SW480 (cell line): ENCODE measurements at places on chromosomes 1 and 21.

DNA sequence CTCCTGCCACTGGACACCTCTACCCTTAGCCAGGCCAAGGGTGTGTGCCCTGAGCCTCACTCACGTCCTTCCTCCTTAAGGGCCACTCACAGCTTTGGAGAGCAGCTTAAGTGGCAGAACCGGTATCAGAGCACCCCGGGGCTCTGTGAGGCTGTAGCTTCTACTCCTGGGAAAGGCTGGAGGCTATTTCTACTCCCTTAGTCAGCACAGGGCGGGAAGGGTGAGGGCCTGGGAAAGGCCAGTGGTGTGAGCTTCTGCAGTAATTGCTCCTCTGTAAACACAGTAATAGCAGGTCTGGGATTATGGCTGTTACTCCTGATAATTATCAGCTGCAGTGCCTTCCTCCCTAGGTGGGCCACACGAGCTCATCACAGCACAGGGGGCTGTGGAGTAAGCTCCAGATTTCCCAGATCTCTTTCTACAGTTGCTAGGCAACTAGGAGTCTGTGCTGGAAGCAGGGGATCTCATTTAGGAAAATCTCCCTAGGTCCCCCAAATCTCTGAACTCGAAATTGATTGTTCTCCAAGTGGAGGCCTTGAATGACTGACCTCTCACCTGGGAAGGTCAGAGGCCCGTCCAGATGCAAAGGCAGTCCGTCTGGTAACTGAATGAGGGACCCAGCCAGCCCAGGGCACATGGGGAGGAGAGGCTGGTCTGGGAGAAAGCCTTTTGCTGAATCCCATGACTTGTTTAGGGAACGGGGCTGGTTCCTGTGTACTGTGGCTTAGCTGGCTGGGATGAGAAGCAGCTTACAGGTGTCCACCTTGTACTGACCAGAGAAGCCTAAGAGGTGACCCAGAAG lies 29.3 kb downstream of the IER5 start:
- DNase-seq, result no peak

DNA sequence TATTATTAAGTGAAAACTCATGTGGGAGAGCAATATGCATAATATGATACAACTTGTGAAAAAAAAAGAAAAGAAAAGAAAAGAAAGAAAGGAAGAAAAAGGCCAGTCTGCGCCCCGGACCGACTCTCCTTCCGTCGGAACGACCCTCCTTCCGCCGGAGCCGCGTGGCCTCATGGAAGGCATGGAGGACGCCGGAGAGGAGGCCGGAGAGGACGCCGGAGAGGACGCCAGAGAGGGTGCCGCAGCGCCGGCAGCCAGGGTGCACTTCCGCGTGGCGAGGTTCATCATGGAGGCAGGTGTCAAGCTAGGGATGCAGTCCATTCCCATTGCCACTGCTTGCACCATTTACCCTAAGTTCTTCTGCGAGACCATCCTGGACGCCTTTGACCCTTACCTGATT lies 185.9 kb downstream of the NR5A2 start:
- DNase-seq, result no peak

GRCh38 chr1:208351838-208352237 lies 107.7 kb upstream of the PLXNA2 start:
- no peak for DNase-seq

- no peak for DNase-seq
Measured at GRCh38 chr21:25458484-25458883, 148.8 kb downstream of the MRPL39 start.

GRCh38 chr1:7707527-7707926 lies 63.6 kb upstream of the VAMP3 start:
- DNase-seq, result peak; percentile 25

DNA sequence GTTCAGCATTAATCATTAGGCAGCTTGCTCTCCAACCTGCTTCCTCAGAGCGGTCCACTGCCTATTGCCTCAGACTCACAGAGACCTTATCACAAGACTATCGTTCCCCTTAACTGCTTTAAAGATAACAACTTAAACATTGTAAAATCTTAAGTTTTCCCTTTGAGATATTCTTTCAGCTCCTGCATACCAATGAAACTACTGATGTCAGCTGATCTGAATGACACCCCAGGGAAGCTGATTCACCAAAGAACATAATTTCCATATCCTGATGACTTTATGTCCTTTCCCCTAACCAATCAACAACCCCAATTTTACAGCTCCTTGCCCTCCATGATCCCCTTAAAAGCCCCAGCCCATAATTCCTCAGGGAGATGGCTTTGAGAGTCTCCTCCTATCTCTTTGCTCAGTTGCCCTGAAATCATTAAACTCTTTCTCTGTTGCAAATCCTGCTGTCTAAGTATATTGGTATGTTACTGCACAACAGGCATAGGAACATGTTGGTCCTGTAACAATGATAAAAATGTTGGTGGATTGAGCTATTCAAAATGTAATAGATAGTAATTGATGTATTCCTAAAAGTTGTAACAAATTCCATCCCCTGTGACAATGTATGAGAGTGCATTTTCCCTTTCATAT lies 621.4 kb upstream of the RGS18 start:
- DNase-seq, result no peak

GRCh38 chr1:229075217-229075616 lies 195.7 kb upstream of the RAB4A start:
- DNase-seq, result peak; percentile 32

DNA sequence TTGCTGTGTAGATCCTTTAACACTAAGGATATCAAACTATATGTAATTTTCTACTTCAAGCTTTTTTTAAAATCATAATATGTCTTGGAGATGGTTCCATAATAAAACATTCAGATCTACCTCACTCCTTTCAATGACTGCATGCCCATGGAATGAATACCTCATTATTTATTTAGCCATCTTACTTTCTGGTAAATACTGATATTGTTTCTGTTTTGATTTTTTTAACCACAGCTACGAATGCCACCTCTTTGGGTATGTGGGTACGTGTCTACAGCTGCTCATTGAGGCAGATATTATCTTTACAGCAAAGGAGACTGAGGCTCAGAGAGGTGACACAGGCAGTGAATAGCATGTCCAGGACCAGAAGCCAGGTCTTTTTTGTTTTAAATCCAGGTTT lies 215.7 kb downstream of the ST6GALNAC3 start:
- no peak for DNase-seq

DNA sequence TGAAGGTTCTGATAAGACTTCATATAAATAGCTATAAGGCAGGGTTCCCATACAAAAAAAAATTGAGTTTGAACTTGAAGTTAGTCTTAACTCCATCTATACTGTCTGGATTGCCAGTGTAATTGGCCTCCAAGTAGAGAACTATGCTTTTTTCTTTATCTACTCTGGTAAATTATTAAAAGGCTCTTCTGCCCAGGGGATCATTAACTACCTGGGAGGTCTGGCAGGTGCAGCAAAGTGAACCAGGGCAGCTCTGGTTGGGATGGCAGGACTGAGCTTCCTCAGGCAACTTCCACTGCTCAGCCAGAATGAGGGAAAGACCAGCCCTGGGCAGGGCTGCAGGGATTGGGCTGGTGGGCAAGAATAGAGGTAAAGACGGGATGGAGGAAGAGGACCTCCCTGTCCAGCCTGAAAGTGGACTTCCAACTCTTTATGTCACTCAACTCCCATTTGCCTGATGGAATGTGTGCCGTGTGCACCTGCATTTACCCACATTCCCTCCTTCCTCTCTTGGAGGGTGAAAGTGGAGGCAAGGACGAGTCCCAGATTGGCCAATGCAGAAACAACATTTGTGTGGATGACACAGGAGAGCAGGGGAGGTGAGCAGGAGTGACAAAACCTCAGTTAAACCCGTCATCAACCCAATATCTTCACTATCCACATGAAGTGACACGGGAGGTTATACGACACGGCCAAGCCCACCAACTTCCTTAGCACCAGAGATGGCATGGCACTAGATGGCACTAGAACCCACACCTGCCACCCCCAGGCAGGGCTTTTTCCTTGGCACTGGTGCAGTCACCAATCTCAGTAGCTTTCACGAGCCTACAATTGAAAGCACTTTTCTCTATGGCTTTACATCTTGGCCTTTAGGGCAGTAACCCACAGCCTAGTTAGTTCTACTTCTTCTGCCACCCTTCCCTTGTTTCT lies 25.2 kb downstream of the CCN1 start:
- DNase-seq, result peak; percentile 34

- peak; percentile 20 for DNase-seq
Measured at GRCh38 chr21:24895885-24896734, 711.2 kb downstream of the MRPL39 start.

DNA sequence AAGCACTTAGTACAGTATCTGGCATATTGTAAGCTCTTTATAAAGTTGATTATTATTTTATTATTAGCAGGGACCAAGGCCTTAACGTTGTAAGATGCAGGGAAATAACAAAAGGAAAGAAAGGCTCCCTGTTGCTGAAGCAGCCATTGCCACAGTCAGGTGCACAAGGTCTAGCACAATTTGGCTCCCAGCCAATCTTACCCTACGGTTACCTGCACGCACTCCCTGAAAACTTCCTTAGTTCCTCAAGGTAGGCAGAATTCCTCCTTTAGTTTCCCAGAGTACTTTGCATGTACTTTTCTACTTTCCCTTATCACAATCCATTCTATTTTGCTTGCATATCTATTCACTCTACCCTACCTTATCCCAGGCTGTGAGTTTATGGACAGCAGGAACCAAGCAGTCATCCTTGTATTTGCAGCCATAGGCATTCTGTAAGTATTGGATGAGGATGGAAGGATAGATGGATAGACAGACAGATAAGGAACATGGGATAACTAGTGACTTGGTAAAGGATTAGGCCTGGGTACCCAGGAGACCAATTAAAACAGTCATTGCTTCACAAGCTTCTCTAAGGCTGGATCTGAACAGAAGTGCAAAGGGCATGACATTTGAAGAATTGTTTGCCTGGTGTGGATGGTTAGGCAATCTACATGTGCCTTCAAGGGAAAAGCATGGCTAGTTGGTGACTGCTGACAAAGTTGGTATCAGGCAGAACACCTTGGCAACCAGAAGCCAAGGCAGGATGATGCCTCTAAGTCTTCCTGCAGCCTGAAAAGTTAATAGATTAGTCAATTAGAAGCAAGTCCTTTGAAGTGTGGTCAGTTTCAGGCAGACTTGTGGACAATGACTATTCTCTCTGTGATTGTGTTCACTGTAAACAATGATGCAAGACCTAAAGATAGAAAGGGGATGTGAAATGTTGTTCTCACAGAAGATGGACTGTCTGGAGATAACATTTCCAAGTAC lies 20.8 kb upstream of the JAK1 start:
- DNase-seq, result no peak

GRCh38 chr1:8437347-8437746 lies 119.4 kb downstream of the SLC45A1 start:
- no peak for DNase-seq

DNA sequence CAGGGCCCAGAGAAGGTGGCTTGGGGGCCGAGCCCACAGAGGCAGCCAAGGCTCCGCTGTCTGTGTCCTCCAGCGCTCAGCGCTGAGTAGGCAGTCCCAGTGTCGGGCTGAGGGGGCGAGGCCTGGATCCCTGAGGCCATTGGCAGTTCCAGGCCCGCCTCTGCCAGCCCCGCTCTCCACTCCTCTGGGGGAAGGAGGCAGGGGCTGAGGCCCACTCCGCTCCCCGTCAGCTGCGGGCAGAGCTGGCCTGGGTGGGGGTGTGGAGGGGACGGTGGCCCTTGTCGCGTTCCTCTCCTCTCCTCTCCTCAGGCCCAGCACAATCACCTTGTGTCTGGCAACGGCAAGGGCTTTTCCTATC lies 132.8 kb downstream of the CASZ1 start:
- DNase-seq, result no peak

GRCh38 chr1:81717230-81717629 lies 83.5 kb upstream of the ADGRL2 start:
- no peak for DNase-seq

GRCh38 chr1:31798433-31799195 lies 17.2 kb downstream of the SPOCD1 start:
- peak; percentile 31 for DNase-seq

- DNase-seq, result peak; percentile 39
Measured at GRCh38 chr1:64039390-64039926, 164.0 kb upstream of the UBE2U start.

GRCh38 chr1:224387943-224388342 lies 31.3 kb downstream of the CNIH4 start:
- DNase-seq, result no peak

DNA sequence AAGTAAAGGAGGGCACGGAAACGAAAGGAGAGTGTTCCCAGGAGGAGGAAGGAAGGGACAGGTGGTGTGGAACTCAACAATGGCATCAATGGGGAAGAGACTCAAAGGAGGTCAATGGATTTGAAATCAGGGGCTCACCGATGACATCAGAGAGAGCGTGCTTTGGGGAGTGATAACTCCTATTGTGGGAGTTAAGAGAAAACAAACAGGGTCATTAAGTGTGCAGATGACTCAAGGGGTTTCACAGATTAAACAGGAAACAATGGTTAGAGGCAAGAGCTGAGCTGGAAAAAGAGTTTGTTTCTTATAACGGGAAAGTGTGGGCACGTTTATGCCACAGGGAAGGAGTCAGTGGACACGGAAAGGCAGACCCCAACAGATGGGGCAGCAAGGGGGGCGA lies 629.1 kb downstream of the SMYD3 start:
- DNase-seq, result no peak

- no peak for DNase-seq
Measured at GRCh38 chr1:71788113-71788512, 494.2 kb downstream of the NEGR1 start.

GRCh38 chr21:17370263-17370662 lies 142.6 kb upstream of the CXADR start:
- DNase-seq, result no peak

- no peak for DNase-seq
Measured at GRCh38 chr1:44283524-44284173, 70.4 kb downstream of the DMAP1 start.

- DNase-seq, result peak; percentile 16
Measured at GRCh38 chr1:160777486-160778089, 18.4 kb upstream of the LY9 start.

GRCh38 chr1:101540161-101540560 lies 303.3 kb downstream of the S1PR1 start:
- DNase-seq, result no peak

GRCh38 chr1:55204997-55205396 lies 10.2 kb downstream of the USP24 start:
- DNase-seq, result no peak

DNA sequence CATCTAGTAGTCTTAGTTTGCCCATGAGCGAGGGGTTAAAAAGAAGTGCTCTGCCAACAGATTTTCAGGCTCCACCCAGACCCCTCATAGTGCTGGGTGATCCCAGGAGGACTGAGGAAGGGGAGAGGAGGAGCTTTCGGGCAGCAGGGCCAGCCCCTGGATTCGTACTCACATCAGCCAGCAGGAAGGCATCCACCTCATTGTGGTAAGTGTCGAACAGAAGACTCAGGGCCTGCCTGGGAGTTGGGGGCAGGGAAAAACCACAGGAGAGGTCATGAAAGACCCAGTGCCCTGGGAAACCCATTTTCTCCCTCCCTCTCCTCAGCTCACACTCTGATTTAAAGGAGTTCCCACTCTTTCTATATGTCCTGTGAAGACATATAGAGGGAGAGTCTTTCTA lies 34.9 kb downstream of the PIK3C2B start:
- no peak for DNase-seq

- DNase-seq, result no peak
Measured at GRCh38 chr1:159892944-159893343, 7.0 kb downstream of the CFAP45 start.

- DNase-seq, result no peak
Measured at GRCh38 chr1:59731591-59731990, 83.2 kb upstream of the HOOK1 start.

GRCh38 chr1:112673592-112674439 lies 643 bp upstream of the MOV10 start:
- DNase-seq, result peak; percentile 60
